CD4-positive, CD25-positive, alpha-beta regulatory T cell (primary cell): ENCODE measurements at places on chromosomes 13 and 19. TPM values are rescaled to one million over a fixed set of nuclear protein-coding genes. Genes with fewer than 3 reads are reported as not detected.

GRCh38 chr19:10501971-10502523 lies 1.1 kb downstream of the KEAP1 start:
- peaks cover 8% of the 10 kb centered on the region for H3K36me3 ChIP-seq
- peak overlapping the region; percentile 81 for H3K4me3 ChIP-seq
- H3K4me1 ChIP-seq = peaks cover 42% of the 10 kb centered on the region
- no peak for DNase-seq

- no peak for DNase-seq
- no peak overlapping the region for H3K4me3 ChIP-seq
- no peaks in the 10 kb centered on the region for H3K36me3 ChIP-seq
- peaks cover 84% of the 10 kb centered on the region for H3K4me1 ChIP-seq
- peak overlapping the region; percentile 48 for H3K27ac ChIP-seq
Observed at GRCh38 chr13:94325650-94326049, 153.8 kb downstream of the DCT start.

Gene C19orf38
- total RNA-seq = 0.49 TPM

Gene BRSK1
- 1.5 TPM for total RNA-seq

DNA sequence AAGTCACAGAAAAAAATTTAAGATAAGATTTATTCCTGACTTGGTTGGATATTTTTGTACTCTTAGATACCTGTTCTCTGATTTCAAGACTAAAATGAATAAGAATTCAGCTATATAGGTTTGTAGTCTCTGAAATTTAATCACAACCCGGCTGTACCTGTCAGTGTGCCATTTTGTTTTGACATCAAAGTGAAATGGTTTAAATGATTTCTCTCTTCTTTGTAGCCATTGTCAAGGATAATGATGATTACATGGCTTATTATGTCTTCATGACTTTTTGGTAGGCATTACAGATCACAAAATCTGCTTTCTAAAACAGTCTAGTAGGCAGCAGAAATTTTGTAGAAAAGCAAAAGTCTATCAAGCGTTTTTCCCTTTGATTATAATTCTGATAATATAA lies 72.5 kb downstream of the PCDH17 start:
- no peak overlapping the region for H3K27ac ChIP-seq
- H3K27me3 ChIP-seq = no peaks in the 10 kb centered on the region
- H3K4me1 ChIP-seq = no peaks in the 10 kb centered on the region

GRCh38 chr13:64327505-64328194 lies 2902.5 kb downstream of the PCDH9 start:
- no peak overlapping the region for H3K27ac ChIP-seq
- no peaks in the 10 kb centered on the region for H3K4me1 ChIP-seq
- H3K27me3 ChIP-seq = no peaks in the 10 kb centered on the region

DNA sequence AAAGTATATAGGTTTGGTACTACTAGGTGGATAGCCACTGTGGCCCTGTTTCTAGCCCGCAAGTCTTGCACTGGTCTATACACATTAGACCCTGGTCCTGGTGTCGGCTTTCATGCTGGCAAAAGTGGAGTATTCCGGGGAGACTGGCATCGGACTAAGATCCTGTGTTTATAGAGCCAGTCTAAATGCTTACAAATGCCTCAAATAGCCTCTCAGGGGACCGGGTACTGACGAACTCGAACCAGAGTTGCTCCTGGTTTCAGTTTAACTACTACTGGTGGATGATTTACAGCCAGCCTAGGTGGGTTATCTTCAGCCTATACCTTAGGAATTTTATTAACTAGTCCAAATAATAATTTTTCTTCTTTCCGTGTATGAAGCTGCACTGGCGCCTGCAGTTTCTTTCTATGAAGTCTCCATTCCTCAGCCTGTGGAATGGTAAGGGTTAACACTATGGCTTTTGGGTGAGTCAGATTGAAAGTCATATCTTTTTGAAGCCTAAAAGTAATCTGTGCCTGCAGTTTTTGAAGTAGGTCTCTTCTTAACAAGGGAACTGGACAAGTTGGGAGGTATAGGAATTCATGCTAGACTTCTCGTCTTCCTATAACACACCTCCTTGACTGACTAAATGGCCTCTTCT lies 51.3 kb downstream of the OR10H4 start:
- DNase-seq = no peak
- H3K27ac ChIP-seq = no peak overlapping the region
- H3K4me1 ChIP-seq = peaks cover 11% of the 10 kb centered on the region
- no peaks in the 10 kb centered on the region for H3K27me3 ChIP-seq
- H3K4me3 ChIP-seq = no peak overlapping the region

DNA sequence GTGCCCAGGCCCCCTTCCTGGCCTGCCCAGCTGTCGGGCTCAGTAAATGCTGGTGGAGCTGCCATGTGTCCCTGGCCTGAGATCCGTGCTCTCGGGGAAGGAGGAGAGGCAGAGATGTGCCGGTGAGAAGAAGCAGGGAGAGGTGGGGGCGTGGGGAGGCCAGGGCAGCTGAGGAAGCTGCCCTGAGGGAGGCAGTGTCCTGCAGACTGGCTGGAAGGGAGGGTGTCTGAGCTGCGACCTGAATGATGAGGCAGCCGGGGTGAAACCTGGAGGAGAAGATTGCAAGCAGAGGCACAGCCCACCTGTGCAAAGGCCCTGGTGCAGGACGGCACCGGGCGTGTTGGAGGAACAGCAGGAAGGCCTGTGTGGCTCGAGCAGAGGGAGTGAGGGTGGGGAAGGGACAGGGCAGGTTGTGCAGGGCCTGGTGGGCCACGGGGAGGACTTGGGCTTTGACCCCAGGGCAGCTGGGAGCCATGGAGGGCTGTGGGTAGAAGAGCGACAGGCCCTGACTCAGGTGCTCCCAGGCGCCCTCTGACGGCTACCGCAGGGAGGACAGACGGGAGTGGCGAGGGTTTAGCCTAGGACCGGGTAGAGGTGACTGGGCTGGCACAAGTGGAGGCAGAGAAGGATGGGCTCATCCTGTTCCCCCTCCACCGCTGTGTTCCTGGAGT lies 14.0 kb upstream of the CELF5 start:
- no peaks in the 10 kb centered on the region for H3K27me3 ChIP-seq
- H3K27ac ChIP-seq = no peak overlapping the region
- peaks cover 13% of the 10 kb centered on the region for H3K36me3 ChIP-seq
- no peak overlapping the region for H3K4me3 ChIP-seq
